ENCODE measurements at places on chromosomes 7 and 10.

GRCh38 chr7:52917982-52918578 lies 117.4 kb upstream of the POM121L12 start:
- DNase-seq, result no peak

DNA sequence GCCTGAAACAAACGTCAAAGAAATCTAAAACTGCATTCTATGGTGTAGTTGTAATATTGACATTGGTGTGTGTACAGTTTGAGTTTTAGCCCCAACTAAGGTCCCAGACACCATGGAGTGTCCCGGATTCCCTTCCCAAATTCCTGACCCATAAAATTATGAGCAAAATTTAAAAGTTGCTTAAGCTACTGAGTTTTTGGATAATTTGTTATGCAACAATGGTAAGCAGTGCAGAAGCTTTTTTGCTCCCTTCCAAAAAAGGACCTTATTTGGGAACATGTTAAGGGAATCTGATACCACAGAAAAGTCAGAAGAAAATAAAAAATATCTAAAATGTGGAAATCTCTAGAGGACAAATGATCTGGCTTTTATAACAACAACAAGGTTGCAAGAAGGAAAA lies 63.3 kb upstream of the KMT2E start:
- no peak for DNase-seq

DNA sequence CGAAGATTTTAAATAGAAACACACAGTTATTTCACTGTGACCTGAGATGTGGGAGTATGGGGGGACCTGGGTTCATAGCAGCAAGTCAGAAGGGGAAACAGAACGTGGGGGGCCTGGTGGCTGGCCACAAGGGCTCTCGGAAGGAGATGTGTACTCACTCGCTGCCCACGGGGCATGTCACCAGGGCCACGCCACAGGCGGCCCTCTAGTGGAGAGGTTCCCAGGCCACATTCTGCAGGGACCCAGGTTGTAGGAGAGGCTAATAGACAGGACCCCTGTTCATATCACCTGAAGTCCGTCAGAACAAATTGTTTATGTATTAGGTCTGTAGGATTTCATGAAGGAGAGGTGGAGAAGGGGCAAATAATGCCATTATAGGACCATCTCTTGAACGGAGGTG lies 25.1 kb upstream of the SVOPL start:
- no peak for DNase-seq

GRCh38 chr7:151381348-151382078 lies 28.3 kb downstream of the WDR86 start:
- no peak for DNase-seq

GRCh38 chr7:2120251-2120660 lies 112.5 kb downstream of the MAD1L1 start:
- no peak for DNase-seq

- DNase-seq, result no peak
These were observed 147.3 kb downstream of the ZMYND11 start for GRCh38 chr10:282294-283139.

- DNase-seq, result no peak
These were observed 265.7 kb upstream of the IMMP2L start for GRCh38 chr7:111827863-111828504.

GRCh38 chr7:48244864-48245271 lies 73.6 kb downstream of the ABCA13 start:
- peak; percentile 99 for DNase-seq

GRCh38 chr7:142880876-142881505 lies 4.6 kb downstream of the TRPV6 start:
- no peak for DNase-seq

GRCh38 chr7:19772306-19772705 lies 1.1 kb downstream of the TMEM196 start:
- no peak for DNase-seq

GRCh38 chr10:65943451-65943850 lies 982.4 kb upstream of the LRRTM3 start:
- no peak for DNase-seq
